Thymus (tissue), 14 donors: ENCODE measurements at places on chromosomes 1 and 21. TPM values are rescaled to one million over a fixed set of nuclear protein-coding genes. Genes with fewer than 3 reads are reported as not detected.

RNU1-3 gene
- polyA plus RNA-seq: not detected

SYNC gene
- 2.5 TPM for polyA plus RNA-seq

LCE1E gene
- polyA plus RNA-seq: 0.30 TPM

LRRC39 gene
- 6.7 TPM for polyA plus RNA-seq

GBP6 gene
- polyA plus RNA-seq: 1.8 TPM

HEYL gene
- 2.6 TPM for polyA plus RNA-seq

LCE3B gene
- not detected for polyA plus RNA-seq

AGMAT gene
- 4.2 TPM for polyA plus RNA-seq

KRTAP7-1 gene
- 0.23 TPM for polyA plus RNA-seq

IGSF9 gene
- 4.1 TPM for polyA plus RNA-seq

THEMIS2 gene
- polyA plus RNA-seq: 64.4 TPM

HOOK1 gene
- 4.0 TPM for polyA plus RNA-seq

LMX1A gene
- polyA plus RNA-seq: 0.11 TPM
